ENCODE measurements at places on chromosomes 11 and 22. TPM values are rescaled to one million over a fixed set of nuclear protein-coding genes. Genes with fewer than 3 reads are reported as not detected.
A peak's percentile ranks its signal among the peaks of the same experiment; 100 is the strongest.

GRCh38 chr11:64990222-64990923, 6.4 kb downstream of the BATF2 start:
- DNase-seq = no peak
- peak overlapping the region; percentile 92 for H3K27ac ChIP-seq
- peaks cover 18% of the 10 kb centered on the region for H3K4me1 ChIP-seq
- H3K36me3 ChIP-seq = no peaks in the 10 kb centered on the region
- H3K4me3 ChIP-seq = peak overlapping the region; percentile 85

DNA sequence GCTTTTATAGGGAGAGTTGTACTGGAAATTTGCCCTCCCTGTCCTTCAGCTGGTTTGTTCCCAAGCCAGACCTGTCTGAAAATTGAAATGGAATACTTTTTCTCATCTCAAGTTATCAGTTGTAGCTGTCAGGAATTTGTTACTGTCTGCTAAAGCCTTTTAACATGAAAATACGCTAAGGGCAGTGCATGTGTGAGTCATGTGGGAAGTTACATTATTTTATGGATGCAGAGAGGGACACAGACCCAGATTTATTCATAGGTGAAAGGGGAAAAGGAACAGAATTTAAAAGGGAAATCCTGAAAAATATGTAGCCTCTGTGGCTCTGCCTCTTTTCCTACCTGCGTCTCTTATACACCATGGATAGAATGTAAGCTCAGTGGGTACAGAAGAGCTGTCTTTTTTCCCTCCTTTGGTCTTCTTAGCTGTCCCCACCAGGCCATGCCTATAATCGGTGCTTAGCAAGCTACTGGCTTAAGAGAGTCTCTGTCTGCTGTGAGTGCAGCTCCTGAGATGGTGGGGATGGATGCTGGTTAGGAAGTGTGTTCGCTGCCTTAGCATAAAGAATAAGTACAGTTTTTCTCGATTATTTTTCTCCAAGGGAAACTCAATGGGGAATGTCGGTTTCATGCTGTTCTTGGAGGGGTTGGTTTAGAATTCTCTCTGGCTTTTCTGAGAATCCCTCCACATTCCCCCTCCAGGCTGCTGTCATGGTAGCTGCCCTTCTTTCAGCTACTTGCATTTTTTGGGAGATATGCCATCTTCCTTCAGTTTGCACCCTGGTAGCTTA, 166.8 kb downstream of the TEAD1 start:
- H3K36me3 ChIP-seq = no peaks in the 10 kb centered on the region
- H3K4me1 ChIP-seq = peaks cover 3% of the 10 kb centered on the region
- no peak overlapping the region for H3K27ac ChIP-seq
- no peak for DNase-seq
- no peak overlapping the region for H3K4me3 ChIP-seq

GRCh38 chr11:125903711-125904659, at the start of gene DDX25:
DDX25 (plus strand) TSS chr11:125904508; CDS start chr11:125904518, 10 bp downstream.
- H3K36me3 ChIP-seq = no peaks in the 10 kb centered on the region
- peak within 1 kb of the TSS; percentile 89 for H3K27ac ChIP-seq
- H3K4me1 ChIP-seq = peaks cover 24% of the 10 kb centered on the region
- no peak for DNase-seq
- H3K4me3 ChIP-seq = peak within 1 kb of the TSS; percentile 94

- peaks cover 21% of the 10 kb centered on the region for H3K27me3 ChIP-seq
- peak; percentile 18 for DNase-seq
- peak overlapping the region; percentile 34 for H3K27ac ChIP-seq
Observed at GRCh38 chr11:74453373-74453975, 13.9 kb downstream of the KCNE3 start.

DNA sequence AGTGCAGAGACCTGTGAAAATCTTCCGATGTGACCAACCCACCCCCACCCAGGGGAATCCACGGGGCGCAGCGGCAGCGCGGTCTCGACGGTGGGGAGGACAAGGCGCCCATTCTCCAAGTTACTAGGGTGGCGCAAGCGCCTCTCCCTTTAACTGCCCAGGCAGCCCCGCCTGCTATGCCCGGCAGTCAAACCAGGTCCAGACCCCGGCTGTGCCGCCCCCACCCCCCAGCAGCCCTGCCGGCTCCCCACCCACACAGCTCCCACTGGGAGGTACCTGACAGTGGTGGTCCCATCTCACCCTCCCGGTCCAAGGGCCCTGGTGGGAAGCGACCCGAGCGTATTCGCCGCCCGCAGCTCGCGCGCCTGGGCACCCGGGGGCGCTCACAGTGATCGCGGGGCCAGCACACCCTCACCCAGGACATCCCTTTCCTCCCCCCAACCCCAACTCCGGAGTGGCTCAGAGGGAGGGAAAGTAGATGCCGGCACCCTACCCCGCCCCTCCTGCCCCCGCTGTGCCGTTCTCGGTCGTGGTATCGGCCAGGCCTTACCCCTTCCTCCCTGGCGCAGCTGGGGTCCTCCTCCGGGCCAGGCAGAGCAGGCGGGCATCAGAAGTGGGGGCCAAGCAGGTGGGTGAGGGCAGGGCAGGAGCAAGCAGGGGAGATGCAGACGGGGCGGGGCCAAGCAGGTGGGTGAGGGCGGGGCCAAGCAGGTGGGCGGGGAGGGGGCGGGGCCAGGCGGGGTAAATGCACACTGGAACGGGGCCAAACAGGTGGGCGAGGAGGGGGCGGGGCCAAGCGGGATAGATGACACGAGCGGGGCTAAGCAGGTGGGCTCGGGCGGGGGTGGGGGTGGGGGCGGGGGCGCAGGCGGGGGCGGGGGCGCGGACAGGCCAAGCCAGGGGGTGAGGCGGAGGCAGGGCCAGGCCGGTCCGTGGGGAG, at the start of gene TRPM5:
Gene TRPM5 (minus strand): TSS at position 634 of the 940 bp plus-strand sequence. CDS start 21,478 bp downstream, outside the sequence.
- no peaks in the 10 kb centered on the region for H3K27me3 ChIP-seq
- peak; percentile 67 for DNase-seq
- no peak within 1 kb of the TSS for H3K27ac ChIP-seq
- peak within 1 kb of the TSS; percentile 93 for H3K4me3 ChIP-seq
- no peaks in the 10 kb centered on the region for H3K36me3 ChIP-seq

GRCh38 chr22:46655861-46656608, 35.8 kb downstream of the GRAMD4 start:
- DNase-seq = no peak
- no peaks in the 10 kb centered on the region for H3K27me3 ChIP-seq
- H3K4me3 ChIP-seq = no peak overlapping the region
- H3K27ac ChIP-seq = no peak overlapping the region

- peaks cover 23% of the 10 kb centered on the region for H3K27me3 ChIP-seq
- no peaks in the 10 kb centered on the region for H3K4me1 ChIP-seq
- no peaks in the 10 kb centered on the region for H3K36me3 ChIP-seq
- H3K4me3 ChIP-seq = no peak overlapping the region
- no peak overlapping the region for H3K27ac ChIP-seq
Observed at GRCh38 chr11:126707498-126707897, 293.1 kb downstream of the KIRREL3 start.

GRCh38 chr11:44690651-44691050, 36.1 kb upstream of the TSPAN18 start:
- no peaks in the 10 kb centered on the region for H3K27me3 ChIP-seq
- peaks cover 23% of the 10 kb centered on the region for H3K4me1 ChIP-seq
- H3K27ac ChIP-seq = peak overlapping the region; percentile 47
- H3K4me3 ChIP-seq = no peak overlapping the region
- H3K36me3 ChIP-seq = no peaks in the 10 kb centered on the region
- DNase-seq = no peak

DNA sequence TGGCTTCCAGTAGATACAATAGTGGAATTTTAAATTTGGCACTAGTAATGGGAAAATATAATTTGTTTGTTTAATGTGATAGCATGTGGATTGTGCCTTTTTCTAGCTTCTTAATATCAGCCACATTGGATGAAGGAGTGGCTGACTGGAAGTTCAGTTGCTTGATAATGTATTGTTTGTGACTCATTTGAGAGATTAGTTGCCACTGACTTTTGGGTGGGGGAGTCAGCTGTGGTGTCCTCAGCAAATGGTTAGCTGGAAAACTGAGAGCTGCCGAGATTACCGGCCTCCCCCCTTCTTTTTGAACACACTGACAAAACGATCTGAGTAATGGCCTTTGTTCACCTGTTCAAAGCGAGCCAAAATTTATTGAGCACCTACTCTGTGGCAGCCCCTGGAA, 5.5 kb downstream of the JAM3 start:
- no peaks in the 10 kb centered on the region for H3K36me3 ChIP-seq
- no peak overlapping the region for H3K4me3 ChIP-seq
- no peaks in the 10 kb centered on the region for H3K27me3 ChIP-seq
- H3K4me1 ChIP-seq = peaks cover 10% of the 10 kb centered on the region

DNA sequence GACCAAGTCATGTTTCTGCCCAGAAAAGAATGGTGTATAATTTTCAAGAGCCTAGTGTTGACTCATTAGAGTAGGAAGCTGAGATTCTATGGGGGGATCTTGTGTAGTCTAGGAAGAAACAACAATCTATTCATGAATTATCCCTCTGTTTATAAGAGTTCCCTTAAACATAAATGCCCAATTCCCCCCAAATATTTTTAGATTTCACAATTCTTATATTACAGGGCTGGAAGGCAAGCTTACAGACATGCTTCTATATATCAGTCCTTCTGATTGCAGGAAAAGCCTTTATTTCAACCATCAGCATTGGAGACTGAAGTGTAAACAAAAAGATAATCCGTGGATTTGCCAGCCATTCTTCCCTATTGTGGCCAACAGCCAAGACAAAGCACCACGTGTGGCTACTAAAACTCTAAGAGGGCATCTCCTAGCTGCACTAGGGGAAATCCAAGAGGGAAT, 71.4 kb downstream of the NAT10 start:
- DNase-seq = no peak
- H3K4me1 ChIP-seq = peaks cover 3% of the 10 kb centered on the region
- H3K36me3 ChIP-seq = no peaks in the 10 kb centered on the region

DNA sequence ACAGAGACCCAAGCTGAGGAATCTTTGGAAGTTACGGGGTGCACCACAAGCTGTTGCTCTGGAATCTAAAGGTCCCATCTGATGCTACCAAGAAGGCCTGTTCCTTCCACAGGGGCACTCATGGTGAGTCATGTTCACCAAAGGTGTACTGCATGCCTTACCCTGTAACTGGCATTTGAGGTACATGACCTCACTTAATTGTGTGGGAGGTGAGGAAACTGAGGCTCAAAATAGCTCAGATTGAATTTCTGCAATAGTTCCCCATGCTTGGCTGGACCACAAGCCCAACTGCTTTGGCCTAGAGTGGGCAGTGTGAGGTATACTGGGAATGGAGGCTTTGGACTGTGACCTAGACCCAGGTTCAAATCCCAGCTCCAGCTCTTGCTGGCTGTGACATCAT, 8.2 kb downstream of the MTFP1 start:
- H3K36me3 ChIP-seq = peaks cover 2% of the 10 kb centered on the region
- H3K27me3 ChIP-seq = peaks cover 8% of the 10 kb centered on the region

DNA sequence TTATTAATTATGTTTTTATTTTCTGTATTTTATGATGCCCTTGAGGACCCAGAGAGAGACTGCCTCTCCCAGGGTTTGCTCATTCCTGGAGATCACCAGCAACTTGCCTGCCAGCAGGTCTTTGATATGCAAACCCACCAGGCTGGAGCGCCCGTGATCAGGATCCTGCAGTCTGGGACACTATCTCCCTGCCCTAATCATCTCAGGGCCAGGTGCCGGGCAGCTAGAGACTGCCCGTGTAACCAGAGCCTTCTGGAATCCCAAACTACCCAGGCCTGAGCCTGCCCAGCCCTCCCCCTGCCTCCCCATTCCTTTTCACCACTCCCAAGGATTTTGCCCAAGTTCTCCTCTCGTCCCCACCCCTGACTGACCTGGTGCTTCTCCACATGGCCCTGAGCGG, 52.2 kb upstream of the B3GAT1 start:
- no peaks in the 10 kb centered on the region for H3K4me1 ChIP-seq
- H3K36me3 ChIP-seq = peaks cover 2% of the 10 kb centered on the region
- DNase-seq = no peak
- H3K4me3 ChIP-seq = no peak overlapping the region
- H3K27ac ChIP-seq = no peak overlapping the region

DNA sequence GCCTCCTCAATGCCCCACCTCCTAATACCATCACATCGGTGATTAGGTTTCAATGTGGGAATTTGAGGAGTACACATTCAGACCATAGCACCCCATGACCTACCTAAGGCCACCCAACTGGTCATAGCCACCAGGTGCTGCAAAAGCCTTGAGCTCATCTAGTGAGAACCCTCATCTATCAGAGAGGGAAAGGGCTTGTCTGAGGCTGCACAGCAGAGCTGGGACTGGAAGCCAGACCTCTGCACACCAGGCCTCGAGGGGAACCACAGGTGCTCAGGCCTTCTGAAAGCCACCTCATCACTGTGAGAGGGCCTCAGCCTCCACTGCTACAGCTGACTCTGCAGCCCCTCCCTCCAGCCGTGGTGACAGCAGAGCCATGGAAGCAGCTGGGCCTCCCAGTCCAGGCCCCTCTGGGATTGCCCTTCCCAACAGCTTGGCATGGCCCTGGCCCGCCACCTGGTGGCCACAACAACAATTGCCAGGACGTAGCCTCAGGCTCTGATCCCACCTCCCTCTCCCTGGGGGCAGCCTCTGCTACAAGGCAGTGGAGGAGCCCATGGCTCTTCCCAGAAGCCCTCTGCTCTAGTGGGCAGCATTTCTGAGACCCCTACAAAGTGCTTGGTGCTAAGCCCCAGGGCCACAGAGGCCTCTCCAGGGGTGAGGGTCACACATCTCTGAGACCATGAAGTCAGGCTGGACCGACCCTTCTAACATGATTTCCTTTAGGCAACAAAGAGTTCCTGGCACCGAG, 41.0 kb upstream of the PRDM11 start:
- DNase-seq = peak; percentile 35
- H3K4me3 ChIP-seq = no peak overlapping the region
- peaks cover 33% of the 10 kb centered on the region for H3K27me3 ChIP-seq

- H3K4me1 ChIP-seq = peaks cover 19% of the 10 kb centered on the region
- peaks cover 37% of the 10 kb centered on the region for H3K27me3 ChIP-seq
- DNase-seq = no peak
- H3K27ac ChIP-seq = no peak overlapping the region
Observed at GRCh38 chr22:39808081-39808480, 85.5 kb downstream of the ENTHD1 start.

DNA sequence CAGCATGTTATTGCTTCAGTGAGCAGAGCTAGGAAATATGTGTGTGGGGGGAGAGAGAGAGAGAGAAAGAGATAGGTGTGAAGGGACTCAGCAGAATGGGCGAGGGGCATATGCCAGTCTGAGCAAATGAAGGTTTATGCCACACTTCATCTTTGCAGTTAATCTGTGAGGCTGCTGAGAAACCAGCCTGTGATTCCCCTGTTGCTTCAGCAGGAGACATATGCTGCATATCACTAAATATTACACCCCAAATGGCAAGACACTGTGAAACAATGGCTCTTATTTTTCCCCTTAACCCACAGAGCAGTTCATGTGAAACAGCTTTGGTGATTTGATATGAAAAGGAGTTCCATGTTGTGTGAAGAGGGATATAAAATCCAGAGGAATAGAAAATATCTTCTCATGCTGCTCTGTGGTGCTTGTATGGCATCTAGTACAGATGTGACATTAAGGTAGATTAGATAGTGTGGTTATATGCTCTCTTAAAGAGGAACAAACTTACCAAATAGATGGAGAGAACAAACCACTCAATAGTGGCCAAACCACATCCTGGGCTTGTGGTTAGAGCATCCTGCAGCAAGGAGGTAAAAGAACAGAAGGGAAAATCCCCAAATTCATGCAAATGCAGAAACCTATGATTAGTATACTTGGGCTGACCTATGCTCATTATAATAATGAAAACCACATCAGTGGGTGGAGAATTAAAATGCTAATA, 864.2 kb downstream of the FAM181B start:
- H3K27me3 ChIP-seq = no peaks in the 10 kb centered on the region
- H3K27ac ChIP-seq = peak overlapping the region; percentile 24
- H3K4me3 ChIP-seq = peak overlapping the region; percentile 73
- H3K36me3 ChIP-seq = no peaks in the 10 kb centered on the region
- peak; percentile 56 for DNase-seq
- peaks cover 17% of the 10 kb centered on the region for H3K4me1 ChIP-seq

The WBP2NL gene
- total RNA-seq = 1.7 TPM

The OR8B12 gene
- total RNA-seq = not detected

The RAB36 gene
- total RNA-seq = 2.4 TPM

The B3GAT1 gene
- total RNA-seq = 0.17 TPM
